ENCODE measurements at places on chromosomes 12 and 14.

GRCh38 chr14:31312934-31313333, 105.3 kb upstream of the HECTD1 start:
- DNase-seq = no peak

- DNase-seq = no peak
These were observed 142.4 kb downstream of the DPF3 start for GRCh38 chr14:72751276-72752033.

DNA sequence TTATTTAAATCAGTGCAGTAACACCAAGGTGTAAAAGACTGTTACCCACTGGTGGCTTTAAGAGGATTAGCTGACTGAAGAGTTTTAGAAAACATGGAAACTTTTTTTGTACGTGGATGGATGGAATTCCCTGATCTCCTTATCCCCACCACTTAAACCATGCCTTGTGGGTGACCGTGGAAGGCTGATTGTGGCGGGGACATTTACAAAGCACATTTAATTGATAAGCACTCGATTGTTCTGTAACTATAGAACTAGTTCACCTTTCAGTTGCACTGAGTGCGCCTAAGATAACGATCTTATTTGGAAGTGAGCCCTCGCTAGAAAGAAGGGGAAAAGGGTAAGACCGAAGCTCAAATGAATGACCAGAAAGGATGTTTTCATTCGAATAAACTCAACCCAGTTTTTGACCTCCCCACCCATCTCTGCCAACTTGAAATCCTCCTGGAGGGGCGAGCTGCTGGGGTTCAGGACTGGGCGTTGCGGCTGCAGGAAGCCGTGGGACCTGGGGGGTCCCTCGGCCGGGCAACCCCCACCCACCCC, 688 bp upstream of the RASSF3 start:
- DNase-seq = no peak

DNA sequence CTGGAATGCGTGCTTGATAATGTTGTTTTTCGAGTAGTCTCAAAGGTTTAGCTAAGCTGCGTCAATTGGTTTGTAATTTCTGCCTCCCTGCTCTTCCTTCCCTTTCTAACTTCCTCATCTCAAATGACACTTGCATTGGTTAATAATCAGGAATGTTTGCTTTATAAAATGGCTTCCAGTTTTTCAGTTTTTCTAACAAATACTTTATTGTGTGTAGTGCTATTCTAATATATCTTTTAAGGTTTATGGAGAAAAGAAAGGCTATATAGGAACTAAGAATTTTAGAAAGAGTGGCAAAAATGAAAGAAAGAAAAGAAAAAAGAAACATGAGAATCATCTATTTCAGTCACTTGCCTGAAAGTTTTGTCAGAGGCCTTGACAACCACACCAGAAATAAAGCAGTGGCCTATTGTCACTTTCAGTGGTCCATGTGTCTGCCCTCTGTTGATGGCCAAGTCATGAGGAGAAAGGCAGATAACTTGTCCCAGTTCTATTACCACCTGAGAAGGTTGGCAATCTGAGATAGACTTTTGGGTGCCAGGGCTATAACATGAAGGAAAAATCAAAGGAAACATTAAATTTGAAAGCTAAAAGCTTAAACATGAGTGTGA, 221.9 kb upstream of the KITLG start:
- no peak for DNase-seq

DNA sequence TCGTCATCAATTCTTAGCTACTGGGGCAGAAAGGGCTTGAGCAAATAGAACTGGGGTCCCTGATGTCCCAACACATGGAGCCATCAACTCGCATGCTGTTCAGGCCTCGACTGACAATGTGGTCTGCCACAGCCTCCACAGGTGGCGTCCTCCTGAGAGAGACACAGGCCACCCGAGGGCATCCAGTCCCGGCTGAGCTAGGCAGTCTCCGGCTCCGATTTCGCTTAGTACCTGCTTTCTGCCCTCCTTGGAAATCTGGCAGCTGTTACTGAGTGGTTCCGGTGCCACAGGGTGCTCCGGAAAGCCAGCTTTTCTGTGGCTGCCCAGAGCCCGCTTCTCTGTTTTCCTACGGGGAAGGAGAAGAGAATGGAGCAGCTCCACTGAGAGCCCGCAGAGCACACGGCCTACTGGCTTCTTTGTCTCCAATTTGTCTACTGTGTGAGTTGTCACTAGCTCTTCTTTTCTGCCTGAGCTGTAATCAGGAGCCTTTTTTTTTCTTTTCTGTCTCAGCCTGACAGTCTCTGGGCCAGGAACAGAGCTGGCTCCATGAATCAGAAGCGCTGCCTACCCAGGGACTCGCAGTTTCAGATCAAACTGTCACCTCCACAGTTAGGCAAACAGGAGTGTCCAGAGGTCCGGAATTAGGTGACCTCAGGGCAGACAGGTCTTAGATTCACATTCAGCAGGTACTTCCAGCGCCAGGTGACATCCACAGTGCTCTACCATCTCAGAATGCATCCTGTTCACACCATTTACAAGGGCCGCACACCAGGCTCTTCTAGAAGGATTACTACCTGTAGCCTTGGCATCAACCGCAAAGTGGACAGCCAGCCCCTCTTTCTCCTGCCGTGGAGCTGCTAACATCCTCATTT, 73.3 kb downstream of the MOK start:
- DNase-seq = no peak

- DNase-seq = no peak
These were observed 282.3 kb upstream of the PRICKLE1 start for GRCh38 chr12:42871816-42872215.

DNA sequence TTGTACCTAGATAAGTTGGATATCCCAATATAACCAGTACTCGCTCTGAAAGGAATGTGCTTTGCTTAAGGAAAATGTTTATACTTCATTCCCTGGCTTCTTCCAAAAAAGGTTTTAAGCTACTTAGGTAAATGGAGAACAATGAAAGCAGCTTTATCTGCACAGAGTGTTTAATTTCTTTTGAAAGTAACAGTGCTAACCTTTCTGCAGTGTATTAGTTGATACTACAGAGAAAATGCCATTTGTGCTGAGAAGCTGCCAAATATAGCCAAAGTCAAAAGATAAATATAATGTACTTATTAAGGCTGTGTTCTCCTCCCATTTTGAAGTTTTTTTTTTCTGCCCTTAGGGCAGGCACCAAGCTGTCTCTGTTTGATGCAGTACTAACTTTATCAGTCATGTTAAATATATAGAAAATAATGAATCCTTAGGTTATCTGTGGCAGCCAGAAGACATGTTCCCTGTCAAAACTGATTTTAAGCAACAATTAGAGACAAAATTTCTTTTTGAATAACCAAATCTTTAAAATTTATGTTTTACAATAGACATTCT, 145.4 kb upstream of the KITLG start:
- no peak for DNase-seq

DNA sequence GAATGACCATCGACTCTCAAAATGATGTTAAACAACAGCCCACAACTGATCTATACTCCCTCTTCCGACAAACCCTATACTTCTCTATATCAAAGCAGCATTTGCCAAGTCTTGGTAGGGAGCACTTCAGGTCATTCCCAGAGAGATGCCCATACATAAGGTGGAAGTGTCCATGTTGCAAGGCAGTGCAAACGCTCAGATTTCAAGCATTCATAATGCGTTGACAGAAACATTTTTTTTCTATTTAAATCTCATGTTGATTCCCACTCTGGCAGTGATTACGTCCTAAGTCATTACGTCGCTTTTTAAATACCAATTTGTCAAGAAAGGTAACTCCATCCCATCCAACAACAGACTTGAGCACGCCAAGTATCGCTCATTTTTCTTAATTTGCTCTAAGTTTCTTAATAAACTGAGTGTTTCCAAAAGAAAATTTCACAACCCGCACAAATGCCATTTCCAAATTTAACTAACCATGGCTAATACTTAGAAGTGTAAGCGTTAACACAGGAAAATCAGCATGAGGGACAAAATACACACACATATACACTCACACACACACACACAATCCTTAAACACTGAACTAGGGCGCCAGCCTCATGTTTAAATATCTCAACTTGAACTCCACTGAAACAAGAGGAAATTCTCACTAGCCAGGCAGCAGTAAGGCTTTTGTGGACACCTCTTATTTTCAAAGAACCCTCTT, 1.1 kb downstream of the GXYLT1 start:
- DNase-seq = no peak

DNA sequence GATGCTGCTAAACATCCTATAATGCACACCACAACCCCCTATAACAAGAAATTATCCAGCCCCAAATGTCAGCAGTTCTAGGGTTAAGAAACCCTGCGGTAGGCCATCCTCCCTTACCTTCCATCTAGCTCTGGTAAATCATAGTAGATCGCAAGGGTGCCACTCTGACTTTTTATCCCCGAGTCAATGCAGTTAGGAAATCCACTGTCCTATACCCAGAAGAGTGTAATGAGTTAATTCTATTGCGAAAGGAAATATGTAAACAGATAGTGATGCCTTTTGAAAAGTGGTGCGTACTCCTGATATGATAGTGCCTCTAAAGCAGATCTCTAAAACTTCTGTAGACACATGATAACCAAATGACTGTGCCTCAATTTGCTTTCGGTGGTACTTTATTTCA, 29.8 kb downstream of the SCFD1 start:
- no peak for DNase-seq

DNA sequence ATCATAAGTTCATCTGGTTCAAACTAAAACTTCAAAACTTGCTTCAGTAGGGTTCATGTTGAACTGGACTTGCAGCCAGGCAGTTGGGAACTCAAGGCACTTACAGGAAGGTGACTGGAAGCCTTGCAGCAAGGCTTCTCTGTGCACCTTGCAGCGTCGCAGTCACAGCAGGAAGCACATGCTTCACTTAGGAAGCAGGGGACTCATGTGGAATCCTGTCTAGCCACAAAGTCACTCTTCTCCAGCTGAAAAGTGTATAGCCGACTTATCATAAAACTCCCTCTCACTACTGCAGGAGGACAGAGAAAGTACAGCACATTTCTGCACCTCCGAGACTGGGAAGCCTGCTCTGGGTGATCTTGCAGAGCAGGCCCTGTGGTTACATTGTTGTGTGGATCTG, 114.0 kb upstream of the PRB2 start:
- DNase-seq = no peak

- no peak for DNase-seq
These were observed 121.2 kb upstream of the PTPRB start for GRCh38 chr12:70758494-70758845.

GRCh38 chr12:18953505-18953904, 176.0 kb upstream of the PLEKHA5 start:
- no peak for DNase-seq

GRCh38 chr14:80212023-80212397, 706 bp upstream of the DIO2 start:
- no peak for DNase-seq

Measured in stimulated activated naive CD8-positive, alpha-beta T cell treated with anti-CD3 and anti-CD28 coated beads, Interleukin-15, Interleukin-2, amounts not matched to agents 100 U/mL and 50 U/mL, for 24 hours (primary cell).